ENCODE measurements at places on chromosomes 4 and X. TPM values are rescaled to one million over a fixed set of nuclear protein-coding genes. Genes with fewer than 3 reads are reported as not detected.

The RBM46 gene
- not detected for polyA plus RNA-seq

The TEC gene
- 4.0 TPM for polyA plus RNA-seq

The GPR50 gene
- polyA plus RNA-seq: not detected

The ETDB gene
- polyA plus RNA-seq: not detected

The TCEAL7 gene
- not detected for polyA plus RNA-seq

The ENPEP gene
- polyA plus RNA-seq: not detected

The ESX1 gene
- polyA plus RNA-seq: not detected

The PRDM5 gene
- not detected for polyA plus RNA-seq

The HERC5 gene
- polyA plus RNA-seq: 14.6 TPM

The HOPX gene
- polyA plus RNA-seq: 84.2 TPM

The CXCL8 gene
- 0.74 TPM for polyA plus RNA-seq

The VSIG4 gene
- not detected for polyA plus RNA-seq

The RAB33A gene
- polyA plus RNA-seq: 11.3 TPM

The TIGD2 gene
- 5.0 TPM for polyA plus RNA-seq

The PDGFRA gene
- not detected for polyA plus RNA-seq

The TMEM175 gene
- 20.0 TPM for polyA plus RNA-seq

The SMIM10 gene
- not detected for polyA plus RNA-seq

The PAGE2 gene
- not detected for polyA plus RNA-seq

The HTRA3 gene
- polyA plus RNA-seq: not detected

The MAP7D2 gene
- 0.23 TPM for polyA plus RNA-seq

The TRIM75 gene
- polyA plus RNA-seq: not detected

The UBL4A gene
- polyA plus RNA-seq: 41.4 TPM

The CPLX1 gene
- polyA plus RNA-seq: not detected

The XAGE2 gene
- polyA plus RNA-seq: not detected

The SUPT20HL2 gene
- polyA plus RNA-seq: not detected

The TCP11X2 gene
- not detected for polyA plus RNA-seq
